ENCODE measurements at places on chromosomes 13 and 19. TPM values are rescaled to one million over a fixed set of nuclear protein-coding genes. Genes with fewer than 3 reads are reported as not detected.
A peak's percentile ranks its signal among the peaks of the same experiment; 100 is the strongest.

Gene CD177
- 0.74 TPM for total RNA-seq

Gene ARHGEF7
- 136 TPM for total RNA-seq

Gene PROZ
- 0.63 TPM for total RNA-seq

Gene CYSLTR2
- 0.31 TPM for total RNA-seq

Gene VSTM1
- total RNA-seq = not detected

Gene ZNF560
- total RNA-seq = 13.1 TPM

Gene ZNF677
- 46.7 TPM for total RNA-seq

- no peaks in the 10 kb centered on the region for H3K36me3 ChIP-seq
- H3K27ac ChIP-seq = no peak overlapping the region
- DNase-seq = no peak
Measured at GRCh38 chr13:21673539-21673788, 2.6 kb downstream of the FGF9 start.

DNA sequence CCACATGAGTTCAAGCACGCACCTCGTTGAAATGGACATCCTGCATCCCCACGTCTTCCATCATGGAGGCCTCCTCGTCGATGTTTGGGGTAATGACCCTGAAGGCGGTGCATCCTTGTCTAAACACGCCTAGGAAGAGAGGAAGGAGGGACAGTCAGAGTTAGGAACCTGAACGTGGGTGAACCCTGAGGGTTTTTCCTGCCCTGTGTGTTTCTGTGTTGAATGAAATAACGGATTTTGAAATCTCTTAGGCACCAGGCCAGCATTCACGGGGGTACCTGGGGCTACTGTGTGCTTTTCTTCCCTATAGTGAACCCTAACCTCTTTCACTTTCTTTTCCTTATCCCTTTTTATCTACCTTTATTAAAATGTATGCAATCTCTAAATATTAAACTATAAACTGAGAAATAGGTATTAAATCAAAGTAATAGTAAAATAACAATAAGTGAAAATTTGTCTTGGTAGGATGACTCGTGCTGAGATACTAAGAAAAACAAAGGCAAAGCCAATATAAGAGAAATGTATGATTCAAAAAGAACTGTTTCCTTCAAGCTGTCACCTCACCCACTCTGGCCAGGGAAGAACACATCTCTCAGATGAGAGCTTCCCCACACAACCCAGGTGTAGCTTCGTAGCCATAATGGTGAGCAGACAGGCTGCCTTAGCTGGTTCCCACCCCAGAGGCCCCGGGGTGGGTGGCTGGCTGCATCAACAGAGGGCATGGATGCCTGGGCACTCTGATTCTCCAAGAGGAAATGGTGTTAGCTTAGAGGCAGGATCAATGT, 72.1 kb upstream of the SLC15A1 start:
- no peak overlapping the region for H3K4me3 ChIP-seq
- H3K27me3 ChIP-seq = no peaks in the 10 kb centered on the region
- no peak for DNase-seq
- H3K4me1 ChIP-seq = peaks cover 27% of the 10 kb centered on the region

DNA sequence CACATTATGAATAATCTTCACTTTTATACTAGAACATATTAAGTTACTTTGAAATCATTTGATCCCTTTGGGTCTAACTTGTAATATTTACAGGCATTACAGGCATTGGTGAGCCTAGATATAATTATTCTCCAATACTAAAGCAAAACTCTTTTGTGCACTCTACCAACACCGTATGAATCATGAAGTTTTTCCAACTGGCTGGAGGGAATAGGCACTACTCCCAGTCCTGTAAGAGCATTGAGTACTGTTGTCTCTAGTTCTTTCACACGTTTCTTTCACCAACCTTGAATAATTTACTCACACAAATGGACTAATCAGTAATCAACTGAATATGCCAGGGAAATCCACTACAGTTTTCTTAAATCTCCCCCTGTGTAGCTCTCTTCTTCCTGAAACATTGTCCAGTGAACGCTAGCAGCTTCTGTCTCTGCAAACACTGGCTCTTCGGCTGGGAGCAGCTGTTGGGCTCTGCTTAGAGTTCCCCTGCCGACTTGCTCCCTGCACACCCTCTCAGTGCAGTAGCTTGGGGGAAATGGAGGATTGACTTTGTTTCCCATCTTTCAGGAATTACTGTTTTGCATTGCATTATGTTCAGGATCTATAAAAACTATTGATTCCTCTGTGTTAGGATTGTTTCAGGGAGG, 476.7 kb downstream of the RFC3 start:
- H3K4me1 ChIP-seq = no peaks in the 10 kb centered on the region
- no peak overlapping the region for H3K4me3 ChIP-seq
- peak; percentile 30 for DNase-seq
- no peak overlapping the region for H3K27ac ChIP-seq
- H3K27me3 ChIP-seq = no peaks in the 10 kb centered on the region
- no peaks in the 10 kb centered on the region for H3K36me3 ChIP-seq

DNA sequence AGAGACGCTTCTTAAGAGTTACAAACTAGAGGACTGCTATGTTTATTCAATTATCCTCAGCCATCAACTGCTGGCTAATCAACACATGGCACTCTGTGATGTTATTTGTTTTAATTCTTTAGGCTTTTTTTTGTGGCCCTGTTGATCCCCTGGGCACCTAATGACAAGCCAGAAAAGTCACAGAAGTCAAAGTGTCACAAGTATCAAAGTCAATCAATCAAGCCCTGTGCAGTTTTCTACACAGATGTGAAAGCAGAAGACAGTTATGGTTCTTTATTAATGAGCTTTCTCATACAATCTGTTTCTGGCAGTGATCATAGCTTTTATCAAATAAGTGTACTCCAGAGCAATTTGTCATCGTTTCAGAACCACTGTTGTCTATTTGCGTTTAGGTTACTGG, 34.3 kb downstream of the MYO16 start:
- H3K4me1 ChIP-seq = no peaks in the 10 kb centered on the region
- H3K4me3 ChIP-seq = no peak overlapping the region
- DNase-seq = no peak
- no peak overlapping the region for H3K27ac ChIP-seq
- no peaks in the 10 kb centered on the region for H3K36me3 ChIP-seq

- peaks cover 20% of the 10 kb centered on the region for H3K4me1 ChIP-seq
- peak overlapping the region; percentile 39 for H3K4me3 ChIP-seq
- H3K27ac ChIP-seq = peak overlapping the region; percentile 57
Measured at GRCh38 chr19:54136086-54136863, 1.3 kb upstream of the CNOT3 start.

- no peak for DNase-seq
- no peaks in the 10 kb centered on the region for H3K27me3 ChIP-seq
- no peak overlapping the region for H3K27ac ChIP-seq
- H3K4me3 ChIP-seq = no peak overlapping the region
Measured at GRCh38 chr13:25538276-25538675, 166.5 kb downstream of the ATP8A2 start.

DNA sequence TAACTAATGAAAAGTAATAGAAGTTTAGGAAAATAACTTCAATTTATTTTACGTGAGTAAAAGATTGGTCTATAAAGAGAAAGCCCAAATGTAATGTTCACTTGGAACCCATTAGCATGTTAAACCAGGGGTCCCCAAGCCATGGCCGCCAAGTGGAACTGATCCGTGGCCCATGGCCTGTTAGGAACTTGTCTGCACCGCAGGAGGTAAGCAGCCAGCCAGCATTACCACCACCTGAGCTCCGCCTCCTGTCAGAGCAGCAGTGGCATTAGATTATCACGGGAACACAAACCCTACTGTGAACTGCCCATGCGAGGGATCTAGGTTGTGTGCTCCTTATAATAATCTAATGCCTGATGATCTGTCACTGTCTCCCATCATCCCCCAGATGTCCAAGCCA, 818.7 kb upstream of the GPC6 start:
- no peaks in the 10 kb centered on the region for H3K36me3 ChIP-seq
- no peak overlapping the region for H3K27ac ChIP-seq

DNA sequence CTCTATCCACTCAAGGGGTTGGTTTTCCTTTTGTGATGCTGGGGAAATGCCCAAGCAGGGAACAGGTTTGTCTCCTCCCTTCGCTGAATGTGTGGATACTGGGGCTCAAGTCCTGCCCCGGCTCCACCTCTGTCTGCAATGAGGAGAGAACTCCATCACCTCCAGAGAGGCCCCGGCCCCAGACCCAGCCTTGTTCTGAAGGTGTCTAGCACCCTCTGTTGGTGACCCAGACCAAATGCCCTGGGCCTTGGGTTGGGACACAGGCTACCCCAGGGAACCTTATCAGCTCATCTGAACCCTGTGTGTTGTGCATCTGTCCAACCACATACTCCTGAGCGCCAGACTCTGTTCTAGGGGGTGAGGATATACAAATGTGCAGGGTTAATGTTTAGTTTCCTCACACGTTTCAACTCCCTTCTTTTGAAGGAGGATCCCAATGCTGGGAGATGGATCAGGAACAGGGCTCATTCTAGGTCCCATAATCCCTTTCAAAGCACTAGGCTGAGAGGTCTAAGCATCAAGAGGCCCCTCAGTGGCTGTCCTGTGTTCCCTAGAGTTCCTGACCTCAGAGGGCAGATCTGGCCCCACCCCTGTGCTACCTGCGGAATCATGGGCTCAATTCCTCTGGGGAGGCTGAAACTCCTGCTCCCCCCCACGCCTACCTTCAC, 112.5 kb upstream of the SLC7A1 start:
- no peaks in the 10 kb centered on the region for H3K36me3 ChIP-seq
- H3K4me1 ChIP-seq = no peaks in the 10 kb centered on the region
- DNase-seq = peak; percentile 52
- no peaks in the 10 kb centered on the region for H3K27me3 ChIP-seq

DNA sequence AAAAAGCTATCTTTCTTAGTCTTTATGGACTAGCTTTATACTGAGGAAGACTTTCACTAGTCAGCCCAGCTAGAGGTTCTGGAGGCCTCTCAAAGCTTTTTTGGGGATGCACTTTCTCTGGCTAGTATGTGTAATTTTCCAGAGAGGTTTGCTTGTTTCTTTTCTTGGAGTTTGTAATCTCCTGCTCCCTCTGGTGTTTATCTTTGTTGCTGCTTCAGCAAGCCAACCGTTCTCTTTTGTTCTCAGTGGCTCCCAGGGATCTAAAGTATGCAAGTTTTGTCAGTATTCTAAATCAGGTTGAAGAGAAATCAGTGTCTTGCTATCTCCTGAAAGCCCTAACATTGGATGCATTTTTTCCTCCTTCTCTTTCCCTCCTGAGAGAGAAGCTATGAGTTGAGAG, 121.1 kb upstream of the MYO16 start:
- H3K4me3 ChIP-seq = no peak overlapping the region
- H3K27ac ChIP-seq = no peak overlapping the region
- H3K4me1 ChIP-seq = no peaks in the 10 kb centered on the region
- DNase-seq = no peak

DNA sequence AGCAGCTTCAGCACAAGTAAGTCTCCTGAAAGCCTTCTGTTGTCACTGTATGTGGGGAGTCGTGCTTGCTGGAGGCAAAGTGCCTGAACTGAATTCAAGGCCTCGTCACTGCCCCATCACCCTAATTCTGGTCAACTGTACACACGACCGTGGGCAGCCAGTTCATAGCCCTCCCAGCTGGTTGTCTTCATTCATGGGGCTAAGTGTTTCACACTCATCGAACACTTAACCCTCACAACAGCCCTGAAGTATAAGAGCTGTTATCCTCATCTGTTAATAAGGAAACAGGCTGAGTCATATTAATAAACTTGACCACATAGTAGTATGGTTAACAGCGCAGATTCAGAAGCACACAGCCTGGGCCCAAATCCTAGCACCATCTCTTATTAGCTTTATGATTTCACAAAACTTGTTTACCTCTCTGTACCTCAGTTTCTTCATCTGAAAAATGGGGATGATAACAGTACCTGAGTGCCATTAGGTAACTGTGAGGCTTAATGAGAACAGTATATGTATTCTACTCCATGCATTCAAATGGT, 66.7 kb downstream of the CDADC1 start:
- peaks cover 19% of the 10 kb centered on the region for H3K4me1 ChIP-seq
- no peaks in the 10 kb centered on the region for H3K36me3 ChIP-seq
- peak overlapping the region; percentile 73 for H3K27ac ChIP-seq
- no peaks in the 10 kb centered on the region for H3K27me3 ChIP-seq
- no peak overlapping the region for H3K4me3 ChIP-seq
- DNase-seq = no peak

GRCh38 chr19:38649305-38650171, 2.1 kb downstream of the ACTN4 start:
- H3K27ac ChIP-seq = peak overlapping the region; percentile 65
- peaks cover 58% of the 10 kb centered on the region for H3K4me1 ChIP-seq

- no peaks in the 10 kb centered on the region for H3K36me3 ChIP-seq
- DNase-seq = peak; percentile 32
- peaks cover 8% of the 10 kb centered on the region for H3K27me3 ChIP-seq
- peak overlapping the region; percentile 40 for H3K4me3 ChIP-seq
- no peaks in the 10 kb centered on the region for H3K4me1 ChIP-seq
- H3K27ac ChIP-seq = no peak overlapping the region
Measured at GRCh38 chr13:78602561-78603239, 652 bp downstream of the POU4F1 start.

DNA sequence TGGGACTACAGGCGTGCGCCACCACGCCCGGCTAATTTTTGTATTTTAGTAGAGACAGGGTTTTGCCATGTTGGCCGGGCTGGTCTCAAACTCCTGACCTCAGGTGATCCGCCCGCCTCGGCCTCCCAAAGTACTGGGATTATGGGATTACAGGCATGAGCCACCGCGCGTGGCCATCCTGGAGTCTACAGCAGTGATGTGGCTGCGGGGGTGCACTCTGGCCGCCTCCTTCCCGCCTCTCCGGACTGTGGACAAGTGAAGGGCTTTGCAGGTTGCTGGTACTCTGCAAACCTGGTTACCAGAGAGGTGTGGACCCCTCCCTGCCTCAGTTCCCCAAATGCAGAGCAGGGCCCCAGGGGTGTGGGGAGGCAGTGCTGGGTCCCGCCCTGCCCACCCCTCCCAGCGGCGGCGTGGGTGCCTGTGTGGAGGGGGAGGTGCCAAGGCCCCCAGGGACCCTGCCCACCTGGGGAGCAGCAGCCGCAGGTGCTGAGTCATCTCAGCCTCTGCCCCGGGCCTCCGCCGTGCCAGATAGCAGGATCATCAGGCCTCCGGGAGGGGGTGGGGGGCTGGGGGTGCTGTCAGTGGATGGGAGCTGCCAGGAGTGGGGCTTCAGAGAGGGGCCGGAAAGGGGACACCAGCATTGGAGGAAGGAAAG, 23.1 kb downstream of the ARID3A start:
- no peaks in the 10 kb centered on the region for H3K36me3 ChIP-seq
- H3K27me3 ChIP-seq = no peaks in the 10 kb centered on the region
- no peak overlapping the region for H3K4me3 ChIP-seq

All from testis (tissue), 5 donors.